Stimulated activated naive CD8-positive, alpha-beta T cell treated with anti-CD3 and anti-CD28 coated beads, Interleukin-15, amount 100 ng/mL, for 72 hours (primary cell): ENCODE measurements at places on chromosomes 1 and 21.

DNA sequence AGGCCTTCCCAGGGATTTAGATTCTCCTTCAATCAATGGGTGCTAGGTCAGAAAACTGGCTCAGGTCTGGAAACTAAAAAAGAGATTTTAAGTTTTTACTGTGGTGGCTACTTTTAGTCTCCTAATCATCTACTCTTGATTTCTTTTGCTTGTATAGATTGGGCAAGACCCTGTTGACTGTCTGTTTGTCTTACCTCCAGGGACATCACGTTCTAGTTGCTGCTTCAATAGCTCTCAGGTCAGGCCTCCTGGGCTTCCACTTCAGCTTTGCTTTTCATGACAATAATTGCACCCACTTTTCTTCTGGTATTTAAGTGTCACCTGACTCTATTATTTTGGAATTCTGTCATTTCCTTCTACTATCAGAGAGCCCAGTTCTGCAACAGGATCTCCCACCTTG lies 28.5 kb upstream of the CREG1 start:
- no peak for DNase-seq

GRCh38 chr1:245481261-245481660 lies 326.5 kb downstream of the KIF26B start:
- no peak for DNase-seq

DNA sequence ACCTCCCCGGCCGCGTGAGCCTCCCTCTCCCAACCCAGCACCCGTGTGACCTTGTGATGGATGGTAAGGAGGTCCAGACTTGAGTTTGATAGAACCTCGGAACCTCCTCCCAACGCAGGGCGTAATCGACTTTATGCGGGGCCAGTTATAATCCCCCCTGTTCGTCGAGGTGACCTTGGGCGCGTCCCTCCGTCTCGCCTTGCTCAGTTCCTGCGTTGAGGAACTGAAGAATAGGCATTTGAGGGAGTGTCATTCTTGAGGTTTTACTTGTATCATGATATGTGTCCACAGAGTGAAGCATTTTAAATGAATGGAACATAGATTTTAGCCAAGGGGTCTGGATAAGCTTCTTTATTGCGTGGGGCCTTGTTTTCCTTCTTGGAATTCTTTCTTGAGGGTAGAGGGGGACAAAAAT lies 433 bp downstream of the TIMM17A start:
- no peak for DNase-seq

DNA sequence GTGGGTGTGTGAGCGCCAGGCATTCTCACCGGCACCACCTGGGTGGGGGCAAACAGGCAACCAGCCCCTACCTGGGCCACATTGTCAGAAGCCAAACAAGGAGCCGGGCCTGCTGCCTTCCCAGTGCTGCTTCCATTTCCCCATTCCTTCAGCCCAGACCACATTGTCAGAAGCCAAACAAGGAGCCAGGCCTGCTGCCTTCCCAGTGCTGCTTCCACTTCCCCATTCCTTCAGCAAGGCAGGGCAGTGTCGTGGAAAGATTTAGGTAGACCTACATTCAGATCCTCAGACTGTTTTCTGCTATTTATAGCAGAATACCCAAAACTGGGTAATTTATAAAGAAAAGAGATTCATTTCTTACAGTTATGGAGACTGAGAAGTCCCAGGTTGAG lies 47.0 kb upstream of the EFHD2 start:
- no peak for DNase-seq

GRCh38 chr1:18239671-18240070 lies 132.1 kb downstream of the IGSF21 start:
- DNase-seq = no peak

GRCh38 chr1:239954836-239955235 lies 136.8 kb upstream of the FMN2 start:
- DNase-seq = no peak

GRCh38 chr1:195096051-195096521 lies 1512.2 kb downstream of the KCNT2 start:
- DNase-seq = no peak

GRCh38 chr1:59526240-59526639 lies 229.3 kb downstream of the FGGY start:
- DNase-seq = no peak

DNA sequence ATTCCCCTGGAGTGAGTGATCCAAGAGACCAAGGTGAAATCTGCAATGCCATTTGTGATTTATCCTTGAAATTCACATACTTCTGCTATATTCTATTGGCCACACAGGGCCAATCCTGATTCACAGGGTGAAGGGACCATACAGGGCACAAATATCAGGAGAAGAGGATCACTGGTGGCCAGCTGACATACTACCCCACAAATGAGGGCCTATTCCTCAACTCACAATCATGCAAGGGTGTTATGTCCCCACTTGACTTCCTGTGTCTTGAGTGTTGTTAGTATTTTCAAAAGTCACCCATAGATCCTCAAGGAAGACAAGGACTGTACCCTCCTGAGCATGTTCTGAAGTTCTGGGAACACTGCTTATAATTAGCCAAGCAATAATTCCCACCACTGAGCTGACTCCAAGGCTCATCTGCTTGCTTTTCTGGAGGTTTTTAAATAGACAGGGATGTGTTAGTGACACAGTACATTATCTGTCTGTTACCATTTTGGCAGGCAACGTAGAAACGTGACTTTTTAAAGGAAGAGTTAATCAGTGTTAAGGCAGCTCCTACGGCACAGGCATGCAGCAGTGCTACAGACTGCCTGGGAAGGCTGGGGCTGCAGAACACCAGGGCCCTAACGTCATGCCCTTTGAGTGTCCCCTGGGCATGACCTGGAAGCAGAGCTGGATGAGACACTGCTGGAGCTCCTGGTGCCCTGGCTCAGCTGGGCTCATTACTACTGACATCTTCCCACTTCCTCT lies 137.4 kb downstream of the FAM78B start:
- no peak for DNase-seq

- DNase-seq = no peak
Observed at GRCh38 chr1:183676586-183677189, 23.6 kb upstream of the APOBEC4 start.

DNA sequence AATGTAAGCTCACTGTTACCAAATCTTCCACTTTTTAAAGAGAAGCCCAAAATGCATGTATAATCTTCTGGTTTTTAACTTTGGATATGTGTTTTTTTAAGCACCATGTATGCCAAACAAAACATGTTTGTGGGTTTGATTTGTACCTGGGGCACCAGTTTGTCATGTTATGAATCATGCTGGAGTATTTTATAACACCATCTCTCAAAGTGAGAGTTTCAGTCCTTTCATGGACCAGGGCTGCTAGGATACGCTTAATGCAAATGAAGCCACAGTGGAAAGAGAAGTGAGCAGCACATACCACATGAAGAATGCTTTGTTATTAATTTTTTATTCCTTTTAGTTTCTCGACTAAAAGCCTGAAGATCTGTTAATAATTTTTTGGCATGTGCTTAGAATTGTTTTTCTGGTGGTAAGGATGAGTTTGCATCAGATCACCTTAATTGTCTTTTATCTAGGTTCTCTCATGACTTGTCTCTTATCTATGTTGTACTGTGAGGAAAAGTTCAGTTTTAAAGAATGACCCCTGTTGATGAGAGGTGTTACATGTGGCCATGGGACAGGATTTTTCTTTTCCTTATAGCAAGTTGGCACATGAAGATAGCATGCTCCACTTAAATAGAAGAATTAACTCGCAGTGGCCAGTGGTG lies 2.0 kb upstream of the RABGAP1L start:
- peak; percentile 59 for DNase-seq

GRCh38 chr21:36992671-36993070 lies 13.8 kb upstream of the RIPPLY3 start:
- DNase-seq = no peak

DNA sequence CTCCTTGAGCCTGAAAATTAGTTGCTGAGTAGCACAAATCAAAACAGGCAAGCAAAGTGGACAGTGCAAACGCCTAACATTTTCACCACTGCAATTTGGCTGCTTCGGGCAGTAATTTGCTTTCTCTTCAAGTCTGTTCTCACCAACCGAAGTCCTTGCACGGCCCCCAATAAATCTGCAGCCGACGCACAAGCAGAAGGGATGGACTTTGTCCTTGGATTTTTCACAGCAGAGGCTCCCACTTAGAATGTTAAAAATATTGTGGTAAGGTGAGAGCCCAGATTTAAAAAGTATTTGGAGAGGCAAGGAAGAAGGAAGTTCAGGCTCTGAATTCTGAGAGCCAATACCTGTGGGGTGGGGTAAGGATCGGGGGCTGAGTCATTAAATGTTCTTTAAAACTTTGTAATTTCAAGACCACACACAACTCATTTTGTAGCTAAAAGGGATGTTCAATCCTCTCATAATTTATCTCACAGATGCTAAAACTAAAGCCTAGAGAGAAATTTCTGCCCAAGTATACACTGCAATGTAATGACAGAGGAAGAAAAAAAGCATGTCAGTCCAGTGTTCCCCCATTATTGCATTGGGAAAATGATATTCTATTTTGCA lies 6.2 kb downstream of the CD247 start:
- DNase-seq = no peak

- no peak for DNase-seq
Observed at GRCh38 chr21:42555756-42556438, 42.2 kb downstream of the SLC37A1 start.

DNA sequence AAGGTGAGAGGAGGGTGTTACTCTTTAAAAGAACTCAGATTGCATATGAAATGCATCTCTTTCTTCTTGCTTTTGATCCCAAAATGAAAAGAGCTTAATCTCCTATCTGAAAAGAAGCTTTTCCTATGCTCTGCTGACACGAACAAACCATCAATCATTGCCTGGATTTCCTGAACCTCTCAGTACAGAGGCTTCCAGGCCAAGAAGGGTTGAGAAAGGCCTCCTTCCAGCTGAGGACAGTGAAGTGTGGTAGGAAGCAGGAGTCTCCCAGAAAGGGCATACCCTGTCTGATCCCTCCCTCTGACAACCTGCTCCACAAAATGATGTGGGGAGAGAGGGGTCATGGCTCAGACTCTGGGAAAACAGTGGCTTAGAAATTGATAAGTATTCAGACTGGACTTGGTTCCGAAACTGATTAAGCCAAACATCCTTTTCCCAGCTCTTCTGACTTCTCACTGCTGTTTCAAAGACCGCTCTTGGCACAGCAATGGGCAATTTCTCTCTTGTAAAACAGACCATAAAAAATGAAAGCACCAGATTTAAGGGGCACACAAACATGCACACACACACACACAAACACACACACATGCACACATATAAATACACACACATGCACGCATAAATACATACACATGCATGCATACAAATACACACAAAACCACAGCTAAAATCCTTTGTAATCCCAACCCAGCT lies 310.3 kb downstream of the SIPA1L2 start:
- DNase-seq = no peak
